Daoy (cell line): ENCODE measurements at places on chromosomes 4 and X.
A peak's percentile ranks its signal among the peaks of the same experiment; 100 is the strongest.

DNA sequence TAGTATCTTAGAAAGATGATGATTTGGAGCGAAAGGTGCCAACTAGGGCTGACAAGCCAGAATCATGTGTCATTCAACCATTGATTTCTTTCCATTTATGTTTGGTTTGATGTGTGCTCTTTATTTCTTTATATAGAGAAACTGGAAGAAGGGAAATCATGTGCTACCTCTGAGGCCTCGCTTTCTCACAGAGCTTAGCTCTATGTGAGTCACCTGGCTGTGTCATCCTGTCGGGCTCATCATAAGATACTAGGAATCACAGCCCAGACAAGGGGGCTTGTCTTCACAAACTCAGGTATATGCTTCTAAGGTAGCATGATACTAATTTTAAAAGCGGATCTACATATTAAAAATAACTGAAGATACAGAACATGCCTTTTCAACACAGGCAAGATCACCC lies 81.7 kb upstream of the GPM6B start:
- peak; percentile 12 for DNase-seq

DNA sequence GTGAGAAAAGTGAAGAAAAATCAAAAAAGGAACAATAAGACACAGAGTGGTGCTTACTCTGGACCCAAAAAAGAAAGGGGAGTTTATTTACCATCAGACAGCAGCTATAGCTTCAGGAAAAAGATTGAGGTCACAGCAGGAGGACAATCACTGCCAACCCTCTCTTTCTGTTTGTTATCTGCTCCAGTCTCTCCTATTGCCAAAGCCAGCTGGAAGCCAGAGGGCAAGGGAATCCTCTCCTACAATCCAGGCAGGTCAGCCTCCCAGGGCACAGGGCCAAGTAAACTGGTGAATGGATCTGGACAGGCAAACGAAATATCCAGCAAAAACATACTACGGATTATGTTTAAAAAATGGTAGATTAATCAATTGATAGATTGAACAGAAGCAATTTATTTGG lies 306.9 kb upstream of the SLIT2 start:
- DNase-seq, result no peak

GRCh38 chrX:84909151-84909550 lies 94.5 kb upstream of the APOOL start:
- no peak for DNase-seq

DNA sequence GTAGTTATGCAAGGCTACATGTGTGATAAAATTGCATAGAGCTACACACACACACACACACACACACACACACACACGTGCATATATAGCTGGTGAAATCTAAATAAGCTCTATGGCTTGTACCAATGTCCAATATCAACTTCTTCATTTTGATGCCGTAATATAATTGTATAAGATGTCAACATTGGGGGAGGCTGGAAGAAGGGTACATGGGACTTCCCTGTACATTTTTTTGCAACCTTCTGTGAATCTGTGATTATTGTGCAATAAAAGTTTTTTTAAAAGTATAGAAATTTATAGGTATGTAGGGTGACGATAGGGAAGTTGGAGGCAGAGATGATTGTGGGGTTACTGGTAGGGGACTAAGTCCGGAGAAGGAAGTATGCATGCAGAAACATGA lies 105.5 kb downstream of the HDAC8 start:
- no peak for DNase-seq

GRCh38 chr4:103152381-103152780 lies 45.8 kb downstream of the CENPE start:
- no peak for DNase-seq

GRCh38 chr4:6728320-6729029 lies 12.5 kb downstream of the BLOC1S4 start:
- no peak for DNase-seq

DNA sequence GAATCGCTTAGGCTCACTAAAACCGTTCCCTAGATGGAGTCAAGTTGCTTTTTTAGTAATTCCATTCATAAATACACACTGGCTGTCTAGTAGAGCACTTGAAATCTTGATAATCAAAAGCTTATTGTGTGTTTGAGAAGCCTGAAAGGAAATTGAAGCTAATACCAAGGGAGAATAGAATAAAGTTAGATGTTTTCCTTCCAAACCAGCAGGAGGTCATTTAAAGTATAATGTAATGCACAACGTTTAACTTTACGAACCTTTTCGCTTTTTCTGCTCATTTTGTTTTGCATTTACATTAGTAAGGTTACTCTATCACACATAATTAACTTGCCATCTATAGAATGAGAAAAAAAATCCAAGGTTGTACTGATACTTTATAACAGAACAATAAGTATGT lies 440.9 kb downstream of the NKX6-1 start:
- DNase-seq, result no peak
